ENCODE measurements at places on chromosomes 1 and 21.
A peak's percentile ranks its signal among the peaks of the same experiment; 100 is the strongest.

DNA sequence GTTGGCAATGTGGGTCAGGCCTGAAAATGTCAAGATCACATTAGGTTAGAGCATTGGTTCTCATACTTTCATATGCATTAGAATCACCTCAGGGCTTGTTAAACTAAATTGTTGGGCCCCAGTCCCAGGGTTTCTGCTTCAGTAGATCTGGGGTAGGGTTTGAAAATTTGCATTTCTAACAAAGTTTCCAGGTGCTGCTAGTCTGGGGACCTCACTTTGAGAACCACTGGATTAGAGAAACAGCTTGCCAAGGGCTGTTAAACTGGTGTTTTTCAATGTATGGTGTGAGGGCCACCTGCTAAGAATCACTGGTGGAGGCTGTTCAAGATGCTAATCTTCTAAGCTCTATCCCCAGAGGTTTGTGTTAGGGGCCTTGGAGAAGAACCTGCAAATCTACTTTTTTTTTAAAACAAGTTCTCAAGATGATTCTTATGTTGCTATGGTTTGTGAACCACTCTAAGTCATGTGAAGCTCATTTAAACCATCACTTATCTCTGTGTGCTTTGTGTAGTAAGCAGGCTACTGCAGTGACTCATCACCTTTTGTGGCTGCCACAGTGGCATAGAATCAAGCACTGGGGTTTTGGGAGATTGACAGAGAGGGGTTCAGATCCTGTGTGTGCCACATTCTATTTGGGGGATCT lies 152.2 kb downstream of the S1PR1 start:
- DNase-seq: no peak

DNA sequence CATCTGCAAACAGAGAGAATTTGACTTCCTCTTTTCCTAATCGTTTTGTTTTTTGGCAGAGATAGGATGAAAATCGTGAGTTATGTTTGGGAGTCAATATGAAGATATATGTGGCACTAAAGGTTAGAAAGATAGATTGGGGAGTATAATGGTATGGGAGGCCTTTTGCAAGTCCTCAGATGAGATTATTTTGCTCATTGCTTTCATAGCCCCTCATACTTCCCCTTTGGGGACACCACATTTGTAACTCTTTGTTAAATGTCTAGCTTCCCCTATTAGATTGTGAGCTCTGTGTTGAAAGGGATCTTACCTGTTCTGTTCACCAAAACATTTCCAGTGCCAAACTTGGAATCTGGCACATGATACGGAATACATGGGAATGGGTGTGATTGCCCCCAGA lies 30.2 kb downstream of the RAVER2 start:
- DNase-seq: no peak

DNA sequence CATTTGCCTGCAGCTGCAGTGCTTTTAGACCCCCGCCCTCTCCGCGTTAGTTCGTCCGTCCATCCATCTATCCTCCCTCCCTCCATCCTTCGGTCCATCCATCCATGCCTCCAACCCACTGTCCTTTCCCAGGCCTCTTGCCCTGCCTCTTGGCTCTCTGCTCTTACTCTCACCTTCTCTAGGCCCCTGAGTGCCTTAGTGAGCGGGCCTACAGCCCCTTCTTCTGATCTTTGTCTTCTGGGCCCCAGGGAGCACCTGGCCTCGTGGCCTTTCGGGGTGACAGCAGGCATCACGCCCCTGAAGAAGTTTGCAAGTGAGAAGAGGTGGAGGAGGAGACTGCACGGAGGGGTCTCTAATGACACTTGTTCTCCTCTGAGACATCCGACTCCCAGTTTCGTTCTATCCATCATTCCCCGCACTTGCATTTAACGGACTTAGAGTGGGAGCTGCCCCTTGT lies 842 bp downstream of the ATXN7L2 start:
- peak; percentile 75 for DNase-seq

GRCh38 chr21:23639721-23640120 lies 1967.6 kb downstream of the MRPL39 start:
- no peak for DNase-seq

- no peak for DNase-seq
Measured at GRCh38 chr1:113253187-113253586, 137.1 kb upstream of the MAGI3 start.

DNA sequence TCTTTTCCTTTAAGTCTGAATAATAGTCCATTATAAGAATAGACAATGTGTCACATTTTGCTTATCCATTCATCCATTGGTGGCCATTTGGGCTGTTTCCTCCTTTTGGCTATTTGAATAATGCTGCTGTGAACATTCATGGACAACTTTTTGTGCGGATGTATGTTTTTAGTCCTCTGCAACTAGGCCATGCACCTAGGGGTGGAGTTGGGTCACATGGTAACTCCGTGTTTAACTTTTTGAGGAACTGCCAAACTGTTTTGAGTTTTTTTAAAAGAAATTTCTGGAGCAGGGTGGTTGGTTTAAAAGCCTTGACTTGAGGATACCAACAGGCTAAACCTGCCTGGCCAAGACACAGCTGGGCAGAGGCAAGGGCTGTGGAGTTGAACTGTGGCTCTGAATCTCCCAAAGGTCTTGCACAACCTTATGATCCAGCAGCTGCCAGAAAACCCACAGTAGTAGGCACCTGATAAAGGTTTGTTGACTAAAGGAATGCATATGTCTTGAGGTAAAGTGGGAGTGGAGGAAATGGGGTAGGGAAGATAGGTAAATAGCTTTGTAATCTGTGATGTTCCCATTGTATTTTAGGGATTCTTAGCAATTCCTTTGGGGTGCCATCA lies 5.6 kb upstream of the RPTN start:
- no peak for DNase-seq

DNA sequence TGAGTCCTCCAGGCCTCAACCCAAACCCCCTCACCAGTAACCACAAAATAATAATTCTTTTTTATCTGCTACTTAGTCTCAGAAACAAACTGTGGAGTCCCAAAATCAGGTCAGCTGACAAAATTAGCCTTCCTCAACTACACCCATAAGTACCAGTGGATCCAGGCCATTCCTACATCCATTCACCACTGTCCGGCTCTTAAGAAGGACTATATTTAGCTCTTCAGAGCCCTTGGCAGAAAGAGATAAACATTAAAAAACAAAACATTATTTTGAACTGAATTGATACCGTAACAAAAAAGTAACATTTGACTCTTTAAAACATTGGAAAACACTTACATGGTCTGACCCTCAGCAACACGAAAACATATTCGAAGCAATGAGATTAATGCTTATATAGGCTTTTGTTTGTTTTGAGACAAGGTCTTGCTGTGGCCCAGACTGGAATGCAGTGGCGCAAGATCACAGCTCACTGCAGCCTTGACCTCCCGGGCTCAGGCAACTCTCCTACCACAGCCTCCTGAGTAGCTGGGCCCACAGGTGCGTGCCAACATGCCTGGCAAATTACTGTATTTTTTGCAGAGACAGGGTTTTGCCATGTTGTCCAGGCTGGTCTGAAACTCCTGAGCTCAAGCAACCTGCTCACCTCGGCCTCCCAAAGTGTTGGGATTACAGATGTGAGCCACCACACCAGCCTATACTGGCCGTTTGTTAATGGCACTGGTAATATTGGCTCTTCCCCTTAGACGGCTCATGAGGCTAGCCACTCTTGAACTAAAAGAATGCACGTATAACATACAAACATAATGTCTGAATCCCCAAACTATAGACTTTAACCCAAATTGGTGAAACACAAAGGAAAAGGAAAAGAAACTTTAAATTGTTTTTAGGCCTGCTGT lies 330.7 kb downstream of the SMYD3 start:
- no peak for DNase-seq

- no peak for DNase-seq
Measured at GRCh38 chr21:17796503-17796902, 22.7 kb downstream of the C21orf91 start.

DNA sequence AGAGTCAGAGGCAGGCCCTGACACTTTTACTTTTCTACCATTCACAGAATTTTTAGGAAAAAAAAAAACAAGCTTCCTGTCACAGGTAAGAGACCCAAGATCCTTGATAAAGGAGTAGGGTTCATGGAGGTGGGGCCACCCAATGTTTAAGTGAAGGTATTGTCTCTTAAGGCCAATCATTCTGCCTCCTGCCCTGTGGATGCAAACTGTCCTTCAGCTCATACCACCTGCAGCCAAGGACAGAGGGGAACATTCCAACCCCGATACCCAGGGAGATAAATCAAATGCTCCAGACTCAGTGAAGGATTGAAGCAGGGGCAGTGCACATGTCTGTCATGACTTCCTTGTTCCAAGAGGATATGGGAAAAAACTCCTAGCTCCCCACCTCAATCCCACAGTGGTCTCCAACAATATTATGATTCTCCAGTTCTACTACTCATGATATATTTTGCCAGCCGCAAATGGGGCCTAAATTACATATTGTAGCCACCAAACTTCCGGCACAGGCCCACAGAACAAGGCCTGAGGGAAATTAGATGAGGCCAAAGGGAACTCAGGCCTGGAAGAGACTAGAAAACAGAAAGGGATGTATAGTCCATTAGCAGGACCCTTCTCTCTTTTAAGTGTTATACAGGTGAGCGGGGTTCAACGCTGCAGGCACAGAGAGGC lies 59.5 kb downstream of the TRABD2B start:
- no peak for DNase-seq

DNA sequence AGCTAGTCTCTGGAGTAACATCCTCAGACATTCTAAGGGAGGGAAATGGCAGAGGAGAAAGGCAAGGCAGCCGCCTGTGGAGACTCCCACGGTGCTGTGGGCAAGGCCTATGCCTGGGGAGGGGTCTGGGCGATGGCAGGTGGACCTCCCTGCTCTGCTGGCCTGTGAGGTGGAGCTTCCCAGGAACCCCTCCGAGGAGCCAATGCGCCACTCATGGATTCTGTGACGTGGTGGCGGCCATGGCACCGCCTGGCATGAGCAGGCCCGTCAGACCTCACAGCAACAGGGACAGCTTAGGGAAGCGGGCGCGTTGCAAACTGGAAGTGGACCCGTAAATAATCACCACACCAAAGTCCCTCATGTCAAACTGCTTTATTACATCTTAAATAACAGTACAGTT lies 6.7 kb upstream of the NADK start:
- no peak for DNase-seq

DNA sequence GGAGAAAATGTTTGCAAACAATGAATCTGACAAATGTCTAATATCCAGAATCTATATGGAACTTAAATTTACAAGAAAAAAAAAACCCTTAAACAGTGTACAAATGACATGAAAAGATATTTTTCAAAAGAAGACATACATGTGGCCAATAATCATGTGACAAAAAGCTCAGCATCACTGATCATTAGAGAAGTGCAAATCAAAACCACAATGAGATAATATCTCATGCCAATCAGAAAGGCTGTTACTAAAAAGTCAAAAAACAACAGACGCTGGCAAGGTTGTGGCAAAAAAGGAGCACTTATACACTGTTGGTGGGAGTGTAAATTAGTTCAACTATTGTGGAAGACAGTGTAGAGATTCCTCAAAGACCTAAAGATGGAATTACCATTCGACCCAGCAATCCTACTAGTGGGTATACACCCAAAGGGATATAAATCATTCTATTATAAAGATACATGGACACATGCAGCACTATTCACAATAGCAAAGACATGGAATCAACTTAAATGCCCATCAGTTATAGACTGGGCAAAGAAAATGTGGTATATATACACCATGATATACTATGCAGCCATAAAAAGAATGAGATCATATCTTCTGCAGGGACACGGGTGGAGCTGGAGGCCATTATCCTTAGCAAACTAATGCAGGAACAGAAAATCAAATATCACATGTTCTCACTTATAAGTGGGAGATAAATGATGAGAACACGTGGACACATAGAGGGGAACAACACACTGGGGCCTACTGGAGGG lies 123.2 kb downstream of the PTPRC start:
- no peak for DNase-seq

DNA sequence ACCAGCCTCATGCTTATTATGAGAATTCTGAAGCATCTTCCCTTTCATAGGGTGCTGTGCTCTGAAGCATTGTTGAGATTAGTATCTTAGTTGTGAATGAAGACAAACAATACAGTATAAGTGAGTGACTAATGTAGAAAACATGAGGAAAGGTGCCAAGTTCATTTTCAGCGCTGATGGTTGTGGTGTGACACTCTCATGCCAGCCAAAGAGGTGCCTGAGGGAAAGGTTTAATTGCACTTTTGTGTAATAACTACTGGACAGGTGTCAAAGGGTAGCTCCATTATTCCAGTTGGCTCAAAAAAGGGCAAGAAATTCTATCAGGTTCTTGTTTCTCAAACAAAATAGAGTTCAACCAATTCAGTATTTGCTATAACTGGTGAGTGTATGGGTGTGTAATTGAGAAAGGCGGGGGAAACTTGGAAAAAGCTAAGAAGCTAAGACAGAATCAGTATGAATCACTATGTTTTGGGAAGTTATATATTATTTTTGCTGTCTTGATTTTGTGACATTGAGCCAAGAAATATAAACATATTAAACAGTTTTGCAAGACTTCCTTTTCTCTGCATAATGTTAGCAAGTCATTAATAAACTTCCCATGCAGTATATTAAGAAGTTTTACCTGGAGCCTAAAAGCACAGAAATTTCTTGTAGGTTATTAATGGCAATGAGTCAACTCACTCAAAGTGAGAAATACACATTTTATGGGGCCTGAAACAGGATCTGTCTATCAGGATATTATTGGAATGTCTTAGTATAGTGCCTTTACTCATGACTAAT lies 31.8 kb downstream of the KCNK2 start:
- DNase-seq: no peak

DNA sequence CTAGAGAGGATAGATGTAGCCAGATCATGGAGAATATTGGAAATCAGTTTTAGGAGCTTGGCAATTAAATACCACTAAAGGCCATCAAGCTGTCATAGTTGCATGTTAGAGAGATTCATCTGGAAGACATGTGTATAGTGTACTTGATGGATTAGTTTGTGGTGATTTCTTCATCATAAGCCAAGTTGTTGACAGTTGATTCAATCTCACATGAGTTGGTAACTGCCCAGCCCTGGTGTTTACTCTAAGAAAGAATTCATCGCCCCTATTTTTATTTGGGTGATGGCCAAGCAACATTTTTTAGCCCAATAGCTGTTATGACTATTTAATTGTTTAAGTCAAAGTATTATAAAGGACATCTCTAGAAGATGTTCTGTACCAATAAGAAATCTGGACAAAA lies 737.6 kb downstream of the PLA2G4A start:
- no peak for DNase-seq

DNA sequence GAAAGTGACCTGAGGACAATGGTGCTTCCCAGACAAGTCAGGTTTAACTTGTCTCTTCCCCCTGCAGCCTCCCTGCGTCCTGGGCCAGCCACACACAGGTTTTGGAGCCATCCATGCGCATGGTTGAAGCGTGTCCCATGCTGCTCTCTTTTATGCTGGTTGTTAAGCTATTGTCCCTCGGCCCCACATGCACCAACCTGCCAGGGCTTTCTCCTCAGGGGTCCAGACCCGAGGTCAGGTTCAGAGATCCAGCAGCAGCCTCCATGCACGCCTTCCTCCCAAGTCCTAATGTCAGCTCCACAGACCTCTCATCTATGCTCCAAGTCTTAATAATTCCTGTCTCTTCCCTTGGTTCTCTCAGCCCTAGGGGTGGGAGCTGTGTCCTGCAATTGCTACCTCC lies 1.6 kb downstream of the ABCA4 start:
- no peak for DNase-seq

- DNase-seq: no peak
Measured at GRCh38 chr1:31497601-31498000, 78.7 kb upstream of the TINAGL1 start.

GRCh38 chr1:245411245-245412036 lies 256.7 kb downstream of the KIF26B start:
- DNase-seq: no peak

- no peak for DNase-seq
Measured at GRCh38 chr1:92747735-92748134, 37.2 kb downstream of the EVI5 start.

Measured in NCI-H526 (cell line).